Activated CD4-positive, alpha-beta T cell treated with anti-CD3 and anti-CD28 coated beads, Interleukin-2, amount 50 U/mL, for 1 hour (primary cell): ENCODE measurements at places on chromosomes 3 and 15.
A peak's percentile ranks its signal among the peaks of the same experiment; 100 is the strongest.

- DNase-seq = no peak
These were observed 48.6 kb upstream of the ULK4 start for GRCh38 chr3:42010530-42010929.

DNA sequence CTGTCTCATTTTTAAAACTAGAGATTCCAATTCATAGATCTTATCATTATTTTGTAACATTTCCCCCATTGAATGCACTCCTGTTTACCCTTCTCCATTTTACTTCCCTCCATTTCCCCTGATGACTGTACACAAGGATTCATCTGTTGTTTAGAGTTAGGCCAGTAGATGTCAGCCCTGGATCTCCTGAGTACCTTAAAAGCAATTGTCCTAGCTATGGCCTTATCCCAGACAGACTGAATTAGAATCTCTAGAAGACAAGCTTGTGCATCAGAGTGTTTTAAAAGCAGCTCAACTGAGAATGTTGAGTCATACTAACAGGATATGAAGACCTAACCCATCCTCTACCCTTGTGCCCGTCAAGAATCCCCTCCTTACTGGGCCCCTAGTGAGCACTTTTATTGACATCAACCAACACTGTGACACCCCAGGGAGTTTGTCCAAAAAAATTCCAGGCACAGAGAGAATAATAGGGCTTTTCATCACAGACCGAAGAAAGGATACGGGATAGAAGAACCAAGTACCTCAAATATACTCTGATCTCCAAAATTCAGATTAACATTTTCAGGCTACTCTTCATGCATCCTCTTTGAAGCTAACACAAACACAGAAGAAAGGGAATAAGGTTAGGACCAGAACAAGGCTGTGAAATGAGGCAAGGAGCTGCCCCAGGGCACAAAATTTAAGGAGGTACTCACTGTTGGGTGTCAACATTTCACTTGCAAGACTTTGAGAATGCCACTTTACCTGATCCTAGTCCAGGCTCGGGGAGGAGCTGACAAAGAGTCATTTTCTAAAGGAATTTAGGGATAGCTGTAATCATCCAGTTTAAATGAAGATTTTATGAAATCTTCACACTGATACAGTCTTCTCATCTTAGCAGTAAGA is 17.1 kb downstream of the ZBED2 start:
- no peak for DNase-seq

DNA sequence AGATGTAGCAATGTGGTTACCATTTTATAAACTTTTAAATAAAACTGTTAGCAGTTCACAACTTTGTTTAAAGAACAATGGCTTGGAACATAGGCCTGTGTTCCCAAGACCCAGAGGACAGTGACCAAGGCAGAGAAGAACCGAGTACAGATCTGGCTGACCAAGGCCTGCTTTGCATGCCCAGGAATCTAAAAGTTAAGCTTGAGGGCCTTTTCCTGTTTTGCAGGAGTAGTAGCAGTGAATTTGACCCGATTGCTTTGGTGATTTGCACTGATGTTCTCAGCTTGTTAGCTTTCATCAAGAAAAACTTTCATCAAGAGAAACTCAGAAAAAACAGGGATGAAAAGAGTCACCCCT is 9.9 kb downstream of the FILIP1L start:
- DNase-seq = no peak

DNA sequence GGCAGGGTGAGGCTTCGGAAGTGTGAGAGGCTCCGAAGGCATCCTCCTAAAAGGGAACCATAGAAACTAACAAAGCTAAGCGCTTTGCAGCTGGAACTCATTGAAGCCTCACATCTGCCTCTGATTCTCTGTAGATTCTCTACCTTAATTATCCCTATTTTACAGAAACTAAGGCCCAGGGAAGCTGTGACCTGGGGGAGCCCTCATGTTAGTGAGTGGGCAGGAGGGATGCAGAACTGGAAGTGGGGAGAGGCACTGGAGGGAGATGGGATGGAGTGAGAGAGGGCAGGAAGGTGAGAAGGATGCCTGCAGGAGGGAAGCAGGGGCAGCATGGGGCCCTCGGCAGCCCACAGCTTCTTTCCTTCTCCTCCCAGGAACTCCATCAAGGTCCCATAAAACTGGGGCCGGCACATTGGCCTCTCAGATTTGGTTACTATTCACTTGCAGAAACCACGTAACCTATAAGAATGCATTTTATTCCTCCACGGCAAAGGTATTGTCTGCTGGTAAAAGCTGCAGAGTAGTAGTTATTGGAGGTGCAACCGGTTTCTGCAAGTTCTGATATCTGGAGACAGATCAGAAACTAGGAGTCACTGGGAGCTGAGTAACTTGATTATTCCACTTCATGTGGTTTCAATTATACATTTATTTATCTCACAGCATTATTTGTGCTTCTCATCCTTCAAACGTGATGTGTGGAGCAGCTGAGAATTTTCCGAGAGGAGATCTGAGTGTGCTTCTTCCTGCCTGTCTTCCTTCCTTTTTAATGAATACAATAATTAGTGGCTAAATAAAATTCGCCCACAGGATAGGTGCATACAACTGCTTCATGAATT is 24.0 kb upstream of the CHCHD6 start:
- DNase-seq = no peak

DNA sequence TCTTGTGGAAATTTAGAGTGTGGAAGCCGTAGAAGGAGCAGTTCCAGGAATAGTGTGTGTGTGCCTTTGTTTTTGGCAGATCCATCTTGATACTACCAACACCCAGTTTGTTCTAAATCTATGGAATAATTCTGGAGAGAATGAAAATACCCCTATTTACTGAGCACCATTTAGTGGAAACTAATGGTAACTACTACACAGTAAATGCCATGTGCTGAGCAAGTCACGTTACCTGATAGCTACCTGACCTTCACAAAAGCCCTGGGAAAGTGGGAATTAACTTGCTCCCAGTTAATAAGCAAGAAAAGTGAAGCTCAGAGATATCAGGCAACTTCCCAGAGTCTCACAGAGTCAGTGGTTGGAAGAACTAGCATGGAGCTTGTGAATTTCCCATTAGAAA is 137.7 kb downstream of the ARPP21 start:
- DNase-seq = no peak

DNA sequence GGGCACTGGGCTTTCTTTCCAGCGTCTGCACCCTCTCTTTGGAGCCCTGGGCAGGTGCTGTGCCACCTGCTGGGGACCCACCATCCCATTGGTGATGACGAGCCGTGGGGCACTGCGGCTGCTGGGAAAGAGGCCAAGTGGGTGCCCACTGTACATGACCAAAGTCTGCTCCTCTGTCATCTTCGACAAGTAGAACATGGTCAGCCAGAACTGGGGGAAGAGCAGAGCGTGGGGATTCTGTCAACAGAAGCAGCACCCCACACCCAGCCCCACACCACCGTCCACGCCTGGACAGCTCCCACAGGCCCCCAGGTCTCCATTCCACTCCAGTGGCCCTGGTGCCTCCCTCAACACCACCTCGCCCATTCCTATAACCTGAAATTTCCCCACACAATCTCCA is 9.7 kb downstream of the UROC1 start:
- no peak for DNase-seq

GRCh38 chr3:173825730-173826129 is 428.2 kb downstream of the NLGN1 start:
- no peak for DNase-seq

DNA sequence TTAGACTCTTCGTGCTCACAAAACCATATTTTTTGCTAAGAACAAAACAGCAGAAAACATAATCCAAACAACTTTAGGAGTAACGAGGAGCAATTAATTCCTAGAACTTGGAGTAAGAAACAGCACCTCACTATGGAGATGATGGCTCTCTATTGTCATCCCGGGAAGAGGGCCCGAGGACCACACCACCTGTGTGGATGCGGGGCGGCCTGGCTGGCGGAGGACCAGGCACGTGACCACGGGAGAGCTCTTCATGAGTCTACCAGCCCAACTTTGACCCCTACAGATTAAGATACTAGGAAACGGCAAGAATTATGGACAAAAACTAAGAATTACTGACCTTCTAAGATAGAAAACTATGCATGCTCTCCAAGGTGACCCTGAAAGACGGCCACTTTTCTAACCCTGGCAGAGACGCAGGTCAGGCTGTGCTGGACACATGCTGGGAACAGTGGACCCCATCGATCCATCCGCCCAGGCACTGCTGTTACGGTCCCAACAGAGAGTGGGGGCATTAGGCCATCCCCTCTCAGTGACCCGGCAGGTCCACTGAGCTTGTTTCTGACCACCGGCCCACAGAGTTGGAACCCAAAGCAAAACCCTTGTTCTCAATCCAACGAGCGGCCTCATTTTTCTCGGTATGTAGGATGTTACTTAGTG is 13.1 kb upstream of the OCA2 start:
- no peak for DNase-seq

GRCh38 chr3:63655519-63655918 is 3.0 kb downstream of the SNTN start:
- no peak for DNase-seq

DNA sequence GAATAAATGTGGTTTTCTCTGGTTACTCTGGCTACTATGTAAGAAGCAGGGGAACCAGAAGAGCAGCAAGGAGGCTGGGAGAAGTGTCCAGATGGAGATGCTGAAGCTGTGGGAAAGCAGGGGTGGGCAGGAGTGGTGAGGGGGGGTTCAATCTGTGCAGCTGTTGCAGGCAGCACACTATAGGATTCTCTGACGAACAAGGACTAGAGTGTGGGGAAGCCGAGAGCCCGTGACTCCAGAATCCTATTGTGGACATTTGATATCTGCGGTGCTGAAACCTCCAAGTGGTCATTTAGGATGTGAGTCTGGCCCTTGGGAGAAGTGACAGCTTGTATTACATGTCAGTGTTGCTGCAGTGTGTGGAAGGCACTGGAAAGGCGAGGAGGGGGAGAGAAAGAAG is 60.5 kb downstream of the GABRB3 start:
- no peak for DNase-seq

GRCh38 chr3:149179220-149179619 is 42.4 kb downstream of the CP start:
- DNase-seq = no peak

- no peak for DNase-seq
These were observed 70.3 kb downstream of the ARNT2 start for GRCh38 chr15:80474224-80475215.

GRCh38 chr3:119035014-119035346 is 334 bp upstream of the IGSF11 start:
- DNase-seq = no peak

- DNase-seq = no peak
These were observed 507 bp downstream of the SLC12A6 start for GRCh38 chr15:34336991-34337556.

DNA sequence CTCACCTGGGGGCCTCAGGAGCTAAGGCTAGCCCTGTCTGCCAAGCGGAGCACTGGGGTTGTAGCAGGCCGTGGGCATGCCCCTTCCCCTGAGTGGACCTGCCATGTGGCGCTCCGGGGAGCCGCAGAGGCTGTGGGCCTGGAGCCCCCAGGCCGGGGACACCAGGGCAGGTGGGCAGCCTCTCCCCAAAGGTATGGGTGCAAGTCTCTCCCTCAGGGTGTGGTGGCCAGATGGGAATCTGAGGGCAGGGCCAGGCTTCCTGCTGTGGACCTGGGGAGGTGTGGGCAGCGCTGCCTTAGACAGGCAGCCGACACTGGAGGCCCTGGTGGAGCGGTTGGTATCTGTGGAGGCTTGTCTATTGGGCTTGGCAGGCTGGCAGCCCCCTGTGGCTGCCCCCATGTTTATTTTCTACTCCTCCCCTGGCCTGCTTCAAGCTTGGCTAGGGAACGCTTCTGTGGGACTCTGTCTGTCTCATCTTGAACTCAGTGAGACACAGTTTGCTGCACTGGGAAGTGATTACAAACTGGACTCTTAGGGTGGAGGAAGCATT is 5.9 kb downstream of the ACVR2B start:
- DNase-seq = no peak

DNA sequence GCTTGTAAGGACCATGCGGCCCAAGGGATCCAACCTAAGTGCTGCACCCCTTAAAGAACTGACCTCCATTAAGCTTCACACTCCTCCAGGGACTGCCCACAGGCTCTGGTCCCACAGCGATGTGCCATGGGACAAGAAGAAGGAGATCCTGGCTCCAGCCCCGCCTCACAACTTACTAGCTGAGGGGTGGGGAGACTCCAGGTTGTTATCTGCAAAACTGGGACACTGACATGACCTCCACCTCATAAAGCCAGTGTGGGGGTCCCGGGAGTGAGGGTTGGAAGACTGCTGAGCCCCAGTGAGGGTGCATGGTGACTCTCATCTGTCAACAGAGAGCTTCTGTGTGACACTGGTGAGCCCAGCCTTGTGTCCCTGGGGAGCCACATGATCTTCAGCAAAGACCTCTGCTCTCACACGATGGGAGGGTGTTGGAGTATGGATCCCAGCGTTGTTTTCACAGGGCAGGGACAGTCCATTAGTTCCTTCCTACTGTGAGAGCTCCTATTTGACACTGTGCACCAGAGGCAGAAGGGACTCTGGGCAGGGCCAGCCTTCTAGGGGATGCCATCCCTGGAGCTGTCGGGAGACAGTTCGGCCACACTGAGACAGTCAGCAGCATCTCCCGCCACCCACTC is 26.7 kb downstream of the EAF1 start:
- DNase-seq = no peak

- peak; percentile 55 for DNase-seq
These were observed 2.5 kb downstream of the EFCC1 start for GRCh38 chr3:129003578-129004112.

- no peak for DNase-seq
These were observed 69.5 kb downstream of the C3orf38 start for GRCh38 chr3:88219138-88219792.

- DNase-seq = no peak
These were observed 142.4 kb downstream of the TCF12 start for GRCh38 chr15:57060799-57061198.

- no peak for DNase-seq
These were observed 314.7 kb upstream of the ROPN1 start for GRCh38 chr3:124306665-124307064.

- DNase-seq = no peak
These were observed 167.2 kb downstream of the MAGI1 start for GRCh38 chr3:65871305-65872141.

GRCh38 chr3:166425021-166425420 is 587.8 kb upstream of the BCHE start:
- DNase-seq = no peak
